HS-27A (cell line): ENCODE measurements at places on chromosomes 4 and X.

DNA sequence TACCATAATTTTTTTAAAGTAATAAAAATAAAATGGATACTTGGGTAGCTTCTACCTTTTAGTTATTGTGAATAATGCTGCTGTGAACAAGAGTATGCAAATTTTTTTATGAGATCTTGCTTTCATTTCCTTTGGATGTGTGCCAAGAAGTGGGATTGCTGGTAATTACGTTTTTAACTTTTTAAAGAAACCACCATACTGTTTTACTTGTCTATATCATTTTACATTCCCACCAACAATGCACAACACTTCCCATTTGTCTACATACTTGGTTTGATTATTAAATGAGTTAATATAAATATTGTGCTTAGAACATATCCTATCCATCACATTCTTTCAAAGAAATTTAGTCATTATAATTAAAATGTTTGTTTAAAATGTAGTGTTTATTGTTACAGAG lies 3.9 kb upstream of the SULT1B1 start:
- DNase-seq = no peak

DNA sequence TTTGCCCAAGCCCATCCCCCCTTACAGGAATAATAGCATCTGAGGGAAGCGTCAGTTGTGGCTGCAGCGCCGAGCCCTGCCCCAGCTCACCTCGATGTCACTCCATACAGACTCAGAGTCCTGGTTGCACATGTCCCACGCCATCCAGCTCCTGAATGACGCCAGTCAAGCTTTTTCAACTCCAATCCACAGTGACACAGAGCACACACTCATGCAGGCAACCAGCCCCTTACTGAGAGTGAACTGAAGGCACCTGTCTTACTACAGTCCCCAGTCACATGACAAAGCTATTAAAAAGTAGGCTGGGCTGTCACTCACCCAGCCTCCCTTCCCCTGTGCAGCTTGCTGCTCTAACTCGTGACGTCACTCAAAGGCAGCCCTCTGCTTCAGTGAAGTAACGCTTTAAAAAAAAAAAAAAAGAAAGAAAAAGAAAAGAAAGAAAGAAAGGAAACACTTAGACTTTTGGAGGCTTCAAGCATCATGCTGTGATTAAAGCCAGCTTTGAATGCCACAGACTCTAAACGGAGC lies at the start of gene PPARGC1A:
TSS of gene PPARGC1A (minus strand) at position 234 of the 528 bp plus-strand sequence. CDS start at position 144, 90 bp downstream.
- DNase-seq = no peak

DNA sequence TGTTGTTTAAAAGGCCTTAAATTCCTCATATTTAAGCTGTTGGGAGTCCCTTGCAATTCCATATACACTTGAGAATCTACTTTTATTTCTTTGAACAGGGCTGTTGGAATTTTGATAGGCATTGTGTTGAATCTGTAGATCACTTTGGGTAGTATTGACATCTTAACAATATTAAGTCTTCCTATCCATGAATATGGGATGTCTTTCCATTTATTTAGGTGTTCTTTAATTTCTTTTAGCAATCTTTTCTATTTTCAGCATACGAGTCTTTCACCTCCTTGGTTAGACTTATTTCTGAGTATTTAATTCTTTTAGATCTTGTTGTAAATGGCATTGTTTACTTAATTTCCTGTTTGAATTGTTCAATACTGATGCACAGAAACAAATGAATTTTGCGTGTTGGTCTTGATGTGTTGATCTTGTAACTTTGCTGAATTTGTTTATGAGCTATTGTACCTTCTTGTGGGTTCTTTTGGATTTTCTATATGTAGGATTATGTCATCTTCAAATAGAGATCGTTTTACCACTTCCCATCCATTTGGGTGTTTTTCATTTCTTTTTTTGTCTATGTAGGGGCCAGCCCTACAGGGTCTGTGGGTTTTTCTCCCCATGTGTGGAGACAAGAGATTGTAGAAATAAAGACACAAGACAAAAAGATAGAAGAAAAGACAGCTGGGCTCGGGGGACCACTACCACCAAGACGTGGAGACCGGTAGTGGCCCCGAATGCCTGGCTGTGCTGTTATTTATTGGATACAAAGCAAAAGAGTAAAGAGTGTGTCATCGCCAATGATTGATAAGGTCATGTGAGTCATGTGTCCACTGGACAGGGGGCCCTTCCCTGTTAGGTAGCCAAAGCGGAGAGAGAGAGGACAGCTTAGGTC lies 18.2 kb upstream of the CTBP1 start:
- DNase-seq = no peak

DNA sequence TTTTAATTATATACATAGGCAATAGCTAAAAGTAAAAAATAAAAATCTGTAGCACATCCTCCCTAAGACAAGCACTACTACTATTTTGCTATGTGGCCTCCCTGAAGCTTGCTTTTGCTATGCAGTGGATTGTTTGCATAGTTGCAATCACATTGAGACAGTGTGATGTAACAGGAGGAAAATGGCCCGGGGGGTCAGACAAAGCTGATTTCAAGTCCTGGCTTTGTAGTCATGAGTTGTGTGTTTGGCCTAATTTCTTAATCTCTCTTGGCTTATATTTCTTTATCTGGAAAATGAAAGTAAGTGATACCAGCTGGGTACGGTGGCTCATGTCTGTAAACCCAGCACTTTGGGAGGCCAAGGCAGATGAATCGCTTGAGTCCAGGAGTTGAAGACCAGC lies 166.6 kb downstream of the LHFPL1 start:
- DNase-seq = no peak

GRCh38 chrX:129875669-129876068 lies 30.3 kb upstream of the UTP14A start:
- DNase-seq = no peak

- no peak for DNase-seq
Measured at GRCh38 chrX:18676470-18676869, 4.6 kb upstream of the RS1 start.

DNA sequence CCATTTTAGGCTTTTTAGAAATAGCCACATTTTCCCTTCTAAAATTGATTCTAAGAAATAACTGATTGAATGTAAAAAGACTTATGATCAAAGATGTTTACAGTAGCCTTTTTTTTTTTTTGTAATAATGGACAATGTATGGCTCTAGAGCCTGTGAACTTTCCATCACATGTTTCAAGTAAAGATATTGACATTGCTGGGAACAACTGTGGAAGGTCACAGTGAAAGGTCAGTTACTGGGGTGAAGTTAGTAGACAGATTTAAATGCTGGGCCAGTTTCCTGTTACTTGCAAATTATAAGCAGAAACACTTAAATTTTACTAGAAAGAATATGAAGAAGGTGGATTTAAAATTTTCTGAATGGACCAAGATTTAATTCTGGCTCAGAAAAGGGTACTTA lies 18.4 kb downstream of the PAGE2 start:
- no peak for DNase-seq

DNA sequence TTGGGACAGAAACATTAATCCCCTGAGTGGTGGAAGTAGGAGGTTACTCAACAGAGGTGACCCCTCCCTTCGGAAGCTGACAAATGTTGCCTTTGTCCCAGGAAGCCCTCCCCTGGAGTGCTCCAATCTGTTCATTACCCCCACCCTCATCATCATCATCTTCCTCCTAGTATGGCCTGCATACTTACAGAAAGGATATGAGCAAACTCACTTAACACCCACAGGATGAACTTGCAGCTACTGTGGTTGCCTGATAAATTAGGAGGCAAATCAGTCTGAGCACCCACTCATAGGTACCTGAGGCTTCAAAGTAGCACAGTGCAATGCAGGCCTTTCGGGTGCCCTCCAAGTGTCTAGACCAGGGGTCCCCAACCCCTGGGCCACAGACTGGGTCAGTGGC lies 236.7 kb upstream of the GATB start:
- no peak for DNase-seq

GRCh38 chr4:25531272-25531671 lies 124.4 kb upstream of the SLC34A2 start:
- DNase-seq = no peak

GRCh38 chr4:11532138-11532537 lies 103.4 kb upstream of the HS3ST1 start:
- no peak for DNase-seq

DNA sequence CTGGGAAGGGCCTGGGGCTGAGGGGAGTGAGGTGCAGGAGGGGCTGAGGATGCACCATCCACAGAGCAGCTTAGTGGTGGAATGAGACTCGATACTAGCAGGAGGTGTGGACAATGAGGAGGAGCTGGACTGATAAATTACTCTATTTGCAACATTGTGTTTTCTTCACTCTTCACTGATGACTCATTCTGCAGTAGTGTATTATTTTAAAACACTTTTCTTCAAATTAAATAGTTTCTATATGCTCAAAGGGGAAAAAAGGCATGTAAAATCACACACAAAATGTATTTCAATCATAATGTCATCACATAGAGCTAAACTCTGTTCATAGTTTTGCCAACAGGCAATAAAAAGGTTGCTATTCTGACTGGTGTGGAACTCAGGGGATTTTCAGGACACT lies 467.0 kb upstream of the CTSO start:
- no peak for DNase-seq

DNA sequence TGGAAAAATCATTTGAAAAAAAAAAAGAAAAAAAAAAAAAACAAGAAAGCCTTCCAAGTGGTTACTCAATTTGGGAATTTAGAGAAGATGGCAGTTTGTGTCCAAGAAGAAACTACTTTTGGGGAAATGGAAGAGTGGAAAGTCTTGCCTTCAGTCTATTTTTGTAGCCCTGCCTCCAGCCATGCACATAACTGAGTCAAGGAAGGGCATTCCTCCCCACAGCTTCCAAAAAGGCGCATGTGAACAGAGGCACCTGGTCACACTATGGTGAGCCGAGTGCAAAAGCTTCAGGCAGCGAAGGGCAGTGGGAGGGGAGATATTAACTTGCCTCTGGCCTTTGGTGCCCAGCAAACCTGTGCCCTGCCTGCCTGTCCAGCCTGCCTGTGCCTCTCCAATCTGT lies 163.7 kb downstream of the SMIM20 start:
- no peak for DNase-seq

GRCh38 chrX:109485470-109486340 lies 3.8 kb upstream of the GUCY2F start:
- no peak for DNase-seq
